ENCODE measurements at places on chromosomes 16 and 17.

GRCh38 chr16:1122398-1122765, 26.3 kb upstream of the C1QTNF8 start:
- DNase-seq, result no peak

- DNase-seq, result no peak
Measured at GRCh38 chr16:70473446-70474319, 19.3 kb downstream of the FCSK start.

DNA sequence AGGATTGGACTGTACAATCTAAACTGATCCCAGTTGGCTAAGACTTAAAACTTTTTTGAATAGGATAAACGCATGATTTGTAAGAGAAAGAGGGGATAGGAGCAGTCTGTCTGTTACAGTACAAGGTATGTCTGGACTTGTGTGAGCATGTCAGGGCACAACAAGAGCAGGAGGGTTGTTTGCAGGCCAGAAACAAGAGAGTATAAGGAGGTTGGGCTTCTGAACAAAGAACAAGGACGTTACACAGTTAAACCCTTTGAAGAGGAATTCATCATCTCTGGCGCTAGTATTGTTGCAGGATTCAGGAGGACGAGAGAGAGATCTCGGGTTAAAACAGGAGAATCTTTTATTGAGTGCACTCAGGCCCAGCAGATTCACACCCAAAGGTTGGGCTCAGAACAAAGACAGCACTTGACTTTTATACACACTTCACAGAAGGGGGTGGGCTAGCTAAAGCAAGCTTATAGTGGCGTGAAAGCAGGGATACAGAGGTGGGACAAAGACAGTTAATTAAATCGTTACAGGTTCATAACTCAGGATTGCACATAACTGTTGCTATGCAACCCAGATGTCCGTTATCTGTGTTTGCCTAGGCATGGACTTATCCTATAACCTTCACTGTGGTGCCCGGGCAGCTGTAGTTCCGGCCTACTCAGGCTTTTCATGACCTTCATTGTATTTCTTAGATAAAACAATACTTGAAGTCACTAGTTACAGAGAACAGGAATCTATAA, 34.3 kb downstream of the SEC14L1 start:
- no peak for DNase-seq

- DNase-seq, result no peak
Measured at GRCh38 chr17:1188812-1189504, 9.2 kb upstream of the ABR start.

DNA sequence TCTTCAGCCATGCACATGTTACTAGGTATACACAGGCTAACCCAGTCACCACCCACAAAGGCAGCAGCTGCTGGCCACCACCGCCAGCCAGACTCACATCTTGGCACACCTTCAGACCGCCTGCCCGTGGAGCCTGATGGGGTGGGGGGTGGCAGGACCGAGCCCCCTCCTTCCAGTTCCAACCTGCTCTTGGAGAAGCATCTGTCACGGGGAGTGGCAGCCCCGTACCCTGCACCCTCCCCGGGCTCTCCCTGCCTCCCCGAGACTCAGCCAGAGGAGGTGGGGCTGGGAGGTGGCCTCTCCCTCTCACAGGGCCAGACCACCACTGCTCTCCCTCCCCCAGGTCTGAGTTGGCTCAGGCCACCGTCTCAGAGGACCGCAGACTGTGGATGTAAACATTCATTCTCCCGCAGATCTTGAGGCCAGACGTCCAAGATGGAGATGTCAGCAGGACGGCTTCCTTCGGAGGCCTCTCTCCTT, 11.3 kb upstream of the RBFOX3 start:
- DNase-seq, result no peak

DNA sequence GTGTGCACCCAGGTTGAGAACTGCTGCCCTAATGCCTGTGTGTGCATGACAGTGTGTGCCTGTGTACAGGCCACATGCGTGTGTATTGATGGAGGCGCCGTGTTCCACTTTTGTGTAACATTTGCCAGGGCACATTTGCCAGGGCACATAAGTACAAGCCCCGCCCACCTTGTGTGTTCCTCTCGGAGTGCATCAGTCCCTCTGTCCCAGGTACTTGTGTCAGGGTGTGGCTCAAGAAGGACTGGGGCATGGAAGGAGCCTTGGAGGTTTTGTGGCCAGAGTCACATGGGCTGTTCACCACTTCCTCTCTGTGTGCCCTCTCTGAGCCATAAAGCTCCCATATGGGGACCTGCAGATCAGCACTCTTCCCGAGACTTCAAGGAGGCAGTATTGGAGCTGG, 73.9 kb downstream of the MRM1 start:
- DNase-seq, result peak; percentile 23

- DNase-seq, result no peak
Measured at GRCh38 chr17:28996554-28997096, 9.2 kb downstream of the SEZ6 start.

DNA sequence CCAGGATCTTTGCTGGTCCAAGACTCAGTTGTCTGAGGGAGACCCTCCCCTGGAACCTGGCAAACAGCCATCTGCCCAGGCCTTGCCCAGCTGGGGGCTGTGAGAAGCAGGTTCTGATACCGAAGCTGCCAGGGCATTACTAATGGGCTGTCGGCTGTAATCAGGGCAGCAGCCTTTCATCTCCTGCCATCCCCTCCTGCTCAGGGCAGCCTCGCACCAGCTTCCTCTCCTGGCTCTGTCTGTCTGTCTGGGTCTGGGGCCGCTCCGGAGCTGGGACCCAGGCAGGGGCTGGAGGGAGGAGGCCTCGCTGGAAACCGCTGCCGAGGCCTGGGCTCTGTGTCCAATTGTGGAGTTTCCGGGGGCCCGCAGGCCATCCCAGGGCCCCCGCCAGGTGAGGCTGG, 21.6 kb upstream of the BRD7 start:
- DNase-seq, result no peak

- no peak for DNase-seq
Measured at GRCh38 chr16:23712976-23713375, at the start of gene ERN2. ERN2 (minus strand) TSS chr16:23713222; CDS start chr16:23713187, 35 bp downstream.

DNA sequence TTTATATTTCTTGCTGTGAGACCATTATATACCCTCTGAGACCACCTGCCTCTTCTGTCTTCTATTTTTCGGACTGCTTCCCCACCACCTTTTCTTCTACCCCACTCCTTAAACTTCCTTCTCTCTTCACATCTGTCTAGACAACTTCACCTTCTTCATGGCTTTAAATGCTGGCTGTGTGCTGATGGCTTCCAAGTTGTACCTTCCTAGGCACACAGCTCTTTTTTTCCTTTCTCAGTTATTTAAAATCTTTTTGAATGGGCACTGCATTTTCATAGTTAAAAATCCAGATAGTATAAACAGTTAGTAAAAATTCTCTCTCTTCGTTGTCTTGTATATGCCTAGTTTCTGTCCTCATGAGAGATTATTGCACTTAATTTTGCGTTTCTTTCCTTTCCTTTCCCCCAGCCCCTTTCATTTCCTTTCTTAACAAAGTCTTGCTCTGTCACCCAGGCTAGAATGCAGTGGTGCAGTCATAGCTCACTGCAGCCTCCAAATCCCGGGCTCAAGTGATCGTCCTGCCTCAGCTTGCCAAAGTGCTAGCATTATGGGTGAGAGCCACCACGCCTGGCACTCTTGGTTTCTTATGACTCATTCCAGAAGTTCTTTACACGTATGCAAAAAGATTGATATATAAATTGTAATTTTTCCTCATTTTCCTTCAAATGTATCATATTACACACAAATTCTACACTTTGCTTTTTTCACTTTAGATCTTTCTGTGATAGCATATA, 114.3 kb downstream of the NPIPB5 start:
- no peak for DNase-seq
